ENCODE measurements at places on chromosomes 1 and 21.

- no peak for DNase-seq
These were observed 1112.3 kb downstream of the KCNT2 start for GRCh38 chr1:195495720-195496635.

DNA sequence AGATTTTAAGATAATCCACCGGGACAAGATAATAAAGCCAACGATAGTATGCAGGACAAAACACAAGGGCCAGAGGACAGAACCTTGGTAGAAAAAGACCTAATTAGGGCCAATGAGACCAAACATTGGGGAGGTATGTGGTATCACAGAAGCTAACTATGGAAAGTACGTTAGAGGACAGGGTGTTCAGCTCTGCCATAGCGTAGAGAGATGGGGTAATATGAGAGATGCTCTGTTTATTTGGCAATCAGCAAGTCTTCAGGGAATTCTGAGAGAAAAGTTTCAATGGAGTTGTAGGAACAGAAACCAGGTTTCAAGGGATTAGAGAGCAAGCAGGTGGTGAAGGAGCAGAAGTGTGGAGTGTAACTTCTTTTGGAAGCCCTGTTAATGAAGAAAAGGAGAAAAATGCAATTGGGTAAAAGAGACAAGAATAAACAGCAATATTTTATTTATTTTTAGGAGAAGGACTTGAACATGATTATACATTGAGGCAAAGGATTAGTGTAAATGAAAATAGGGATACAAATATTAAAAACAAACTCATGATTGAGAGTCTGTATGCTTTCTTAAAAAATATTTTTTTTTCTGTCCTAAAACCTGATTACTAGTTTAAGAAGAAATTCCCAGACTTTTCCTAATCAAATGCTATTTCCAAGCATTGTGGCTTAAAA lies 24.0 kb downstream of the EEIG2 start:
- DNase-seq, result no peak

DNA sequence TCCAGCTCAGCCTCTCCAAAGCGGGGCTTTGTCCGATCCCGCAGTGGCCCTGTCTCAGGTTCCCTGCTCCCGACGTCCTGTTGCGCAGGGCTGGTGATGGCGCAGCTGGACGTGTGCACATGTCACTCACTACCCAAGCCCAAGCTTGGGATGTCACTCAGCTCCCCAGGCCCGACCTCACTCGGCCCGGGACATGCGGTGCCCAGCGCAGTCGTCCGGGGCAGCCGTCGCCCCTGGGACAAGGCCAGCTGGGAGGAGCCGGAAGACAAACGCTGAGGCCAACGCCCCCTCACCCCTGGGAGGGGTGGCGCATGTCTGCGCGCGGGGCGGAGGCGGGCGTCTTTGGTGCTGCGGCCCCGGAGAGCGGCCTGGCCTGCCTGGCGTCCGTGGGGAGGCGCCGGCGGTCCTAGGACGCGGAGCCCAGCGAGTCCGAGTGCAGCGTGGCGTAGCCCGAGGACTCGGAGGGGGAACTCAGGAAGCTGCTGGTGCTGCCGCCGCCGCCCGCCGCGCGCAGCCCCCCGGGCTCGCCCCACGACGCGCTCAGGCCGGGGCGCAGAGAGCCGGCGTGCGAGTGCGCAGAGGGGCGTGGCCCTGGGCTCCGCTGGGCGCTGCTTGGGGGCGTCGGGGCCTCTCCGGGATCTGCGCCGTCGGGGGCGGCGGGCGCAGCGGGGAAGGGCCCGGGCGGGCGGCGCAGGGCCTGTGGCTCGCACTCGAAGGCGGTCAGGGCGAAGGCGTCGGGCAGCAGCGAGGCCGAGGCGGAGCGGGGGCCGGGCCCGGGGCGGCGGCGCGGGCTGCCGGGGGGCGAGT lies 5.2 kb downstream of the HES3 start:
- no peak for DNase-seq

GRCh38 chr1:100377590-100378361 lies 25.5 kb downstream of the CDC14A start:
- DNase-seq, result no peak

DNA sequence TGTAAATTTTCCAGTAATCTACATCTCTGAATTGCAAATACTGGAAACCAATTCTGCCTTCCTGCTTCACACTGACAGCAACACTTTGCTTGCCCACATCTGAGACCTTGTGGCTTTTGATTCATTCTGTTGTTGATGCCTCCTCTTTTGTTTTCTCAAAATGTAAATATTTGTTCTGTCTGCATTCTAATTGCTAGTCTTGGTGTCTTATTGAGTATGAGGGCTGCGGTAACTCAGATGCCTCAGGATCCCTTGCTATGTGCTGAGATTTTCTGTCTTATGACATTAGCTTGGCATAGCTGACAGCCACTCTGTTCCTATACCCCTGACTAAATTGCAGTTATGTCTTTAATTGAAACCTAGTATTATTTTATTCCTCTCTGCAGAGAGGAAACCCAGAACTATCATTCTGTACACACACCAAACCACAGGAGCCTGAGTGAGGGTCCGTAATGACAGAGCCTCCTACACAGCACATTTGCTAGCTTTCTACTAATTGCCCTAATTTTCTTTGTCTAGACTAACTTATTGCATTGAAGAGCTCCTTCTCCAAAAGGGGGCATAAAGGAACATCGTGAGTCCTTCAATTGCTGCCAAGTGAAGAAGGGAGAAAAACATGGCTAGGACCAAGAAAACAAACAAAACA lies 72.1 kb downstream of the GREM2 start:
- no peak for DNase-seq
